Activated naive CD4-positive, alpha-beta T cell treated with anti-CD3 and anti-CD28 coated beads, Interleukin-2, amount 10 ng/mL, durations not matched to agents 7 days and 5 days (primary cell): ENCODE measurements at places on chromosomes 1 and 21.

GRCh38 chr1:115314092-115314491, 24.0 kb downstream of the NGF start:
- no peaks in the 10 kb centered on the region for H3K27me3 ChIP-seq
- no peak overlapping the region for H3K27ac ChIP-seq
- H3K36me3 ChIP-seq: no peaks in the 10 kb centered on the region
- no peak for DNase-seq

- no peak overlapping the region for H3K27ac ChIP-seq
- DNase-seq: no peak
- no peaks in the 10 kb centered on the region for H3K27me3 ChIP-seq
- no peaks in the 10 kb centered on the region for H3K36me3 ChIP-seq
Measured at GRCh38 chr1:4494558-4494957, 159.9 kb upstream of the AJAP1 start.

GRCh38 chr1:172255223-172255560, 165.3 kb upstream of the C1orf105 start:
- peak overlapping the region; percentile 74 for H3K27ac ChIP-seq
- H3K27me3 ChIP-seq: no peaks in the 10 kb centered on the region
- no peak overlapping the region for H3K4me3 ChIP-seq

DNA sequence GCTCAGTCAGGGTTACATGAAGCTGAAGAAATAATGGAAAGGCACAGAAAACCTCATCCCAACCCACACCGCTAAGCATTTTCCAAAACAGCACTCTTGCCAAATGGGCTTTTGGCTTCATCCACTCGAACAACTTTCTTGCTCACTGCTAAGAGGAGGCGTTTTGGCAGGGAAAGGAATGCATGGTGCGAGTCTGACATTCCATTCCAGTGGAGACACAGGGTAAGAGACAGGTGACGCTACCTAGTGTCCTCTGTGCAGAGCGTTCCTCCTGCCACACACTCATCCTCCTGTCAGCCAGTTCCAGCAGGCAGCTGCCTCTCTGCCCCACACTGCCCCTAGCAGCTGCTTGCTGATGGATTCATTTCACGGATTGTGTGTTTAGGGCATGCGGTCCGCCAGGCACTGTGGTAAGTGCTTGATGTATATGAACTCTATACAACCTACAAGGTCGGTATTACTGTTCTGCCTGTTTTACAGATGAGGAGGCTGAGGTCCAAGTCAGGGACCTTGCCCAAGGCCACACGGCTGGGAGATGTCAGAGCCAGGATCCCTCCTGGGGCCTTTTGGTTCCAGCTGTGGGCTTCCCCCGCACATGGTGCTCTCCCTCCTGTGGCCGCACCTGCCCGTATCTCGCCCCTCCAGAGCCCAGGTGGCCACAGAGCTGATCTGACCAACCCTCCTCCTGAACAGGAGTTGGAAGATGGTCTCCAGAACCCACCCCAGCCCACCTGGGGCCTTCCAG, 25.7 kb upstream of the BACE2 start:
- no peaks in the 10 kb centered on the region for H3K4me1 ChIP-seq
- no peak overlapping the region for H3K4me3 ChIP-seq
- H3K27me3 ChIP-seq: peaks cover 4% of the 10 kb centered on the region
- no peak overlapping the region for H3K27ac ChIP-seq
- DNase-seq: no peak

- no peak overlapping the region for H3K27ac ChIP-seq
- H3K27me3 ChIP-seq: peaks cover 41% of the 10 kb centered on the region
- H3K36me3 ChIP-seq: no peaks in the 10 kb centered on the region
- peaks cover 22% of the 10 kb centered on the region for H3K4me1 ChIP-seq
- no peak for DNase-seq
- no peak overlapping the region for H3K4me3 ChIP-seq
Measured at GRCh38 chr1:12629511-12629956, 11.5 kb upstream of the DHRS3 start.

DNA sequence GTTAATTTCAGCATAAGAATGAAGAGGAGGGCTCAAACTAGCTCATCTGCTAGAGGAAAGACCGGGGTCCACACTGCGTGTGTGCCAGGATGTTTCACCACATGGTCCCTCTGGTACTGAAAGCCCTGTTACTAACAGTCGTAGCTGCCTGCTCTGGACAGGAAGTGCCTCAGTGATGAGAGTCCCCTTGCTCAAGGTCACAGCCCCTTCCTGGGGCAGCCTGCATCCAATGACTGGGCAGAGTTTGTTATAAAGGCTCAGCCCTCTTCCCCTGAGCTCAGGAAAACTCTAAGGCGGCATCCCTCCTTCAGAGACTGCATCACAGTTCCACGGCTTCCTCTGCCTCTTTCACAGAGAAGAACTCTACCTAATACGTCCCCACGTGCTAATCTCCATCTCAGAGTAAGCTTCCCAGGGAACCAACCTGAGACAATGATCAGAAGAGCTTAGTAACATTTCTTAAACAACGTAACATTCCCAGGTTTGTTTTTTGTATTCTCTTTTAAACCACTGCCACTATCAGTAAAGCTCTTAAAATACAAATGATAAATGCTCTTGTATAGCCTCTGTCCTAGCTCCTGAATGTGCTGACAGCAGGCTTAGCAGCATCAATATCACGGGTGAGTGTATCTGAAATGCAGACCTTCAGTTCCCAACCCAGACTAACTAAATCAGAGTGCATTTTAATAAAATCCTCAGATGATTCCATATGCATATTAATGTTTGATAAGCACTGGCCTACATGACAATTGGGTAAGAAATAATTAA, 38.0 kb upstream of the ATP1A1 start:
- no peak overlapping the region for H3K27ac ChIP-seq
- no peak for DNase-seq
- H3K27me3 ChIP-seq: peaks cover 13% of the 10 kb centered on the region
- H3K4me1 ChIP-seq: peaks cover 28% of the 10 kb centered on the region

DNA sequence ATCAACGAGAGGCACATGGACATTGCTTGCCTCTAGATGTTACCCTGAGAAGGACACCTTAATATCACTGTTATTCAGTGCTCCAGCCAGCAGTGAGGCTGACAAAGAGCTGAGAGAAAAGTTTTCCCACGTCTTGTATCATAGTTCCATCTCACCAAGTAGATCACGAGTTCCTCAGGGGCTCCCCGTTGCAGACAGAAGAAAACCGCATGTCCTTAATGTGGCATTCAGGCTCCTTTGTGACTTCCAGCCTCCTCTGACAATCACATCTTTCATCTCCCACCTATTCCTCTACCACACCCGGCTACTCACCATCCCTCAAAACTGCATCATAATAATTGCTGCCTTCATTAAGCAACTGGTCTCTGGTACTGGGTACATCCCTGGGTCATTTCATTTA, 75.3 kb downstream of the DMRTA2 start:
- no peak for DNase-seq
- H3K27ac ChIP-seq: no peak overlapping the region
- H3K4me1 ChIP-seq: no peaks in the 10 kb centered on the region
- H3K36me3 ChIP-seq: no peaks in the 10 kb centered on the region

DNA sequence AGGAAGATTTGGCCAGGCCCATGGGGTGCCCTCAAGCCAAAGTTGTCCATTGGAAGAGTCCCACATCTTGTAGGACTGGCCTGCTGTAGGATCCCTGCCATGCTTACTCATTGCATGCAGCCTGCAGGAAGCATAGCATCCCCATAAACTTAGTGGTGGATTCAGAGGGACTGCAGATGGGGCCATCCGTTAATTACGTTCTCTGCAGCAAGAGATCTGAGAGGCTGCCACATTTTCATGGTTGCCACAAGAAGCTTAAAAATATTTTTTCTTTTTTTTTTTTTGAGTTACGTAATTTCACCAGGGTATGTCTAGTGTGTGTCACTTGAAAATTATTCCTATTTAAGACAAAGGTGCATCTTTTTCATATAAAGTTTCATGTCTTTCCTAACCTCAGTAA, 329.7 kb upstream of the USP24 start:
- H3K27ac ChIP-seq: no peak overlapping the region
- no peak for DNase-seq
- H3K27me3 ChIP-seq: no peaks in the 10 kb centered on the region
- H3K36me3 ChIP-seq: no peaks in the 10 kb centered on the region
- H3K4me1 ChIP-seq: no peaks in the 10 kb centered on the region

- peaks cover 11% of the 10 kb centered on the region for H3K36me3 ChIP-seq
- DNase-seq: peak; percentile 50
- H3K4me3 ChIP-seq: no peak overlapping the region
Measured at GRCh38 chr21:45224189-45224938, 63.3 kb downstream of the POFUT2 start.

DNA sequence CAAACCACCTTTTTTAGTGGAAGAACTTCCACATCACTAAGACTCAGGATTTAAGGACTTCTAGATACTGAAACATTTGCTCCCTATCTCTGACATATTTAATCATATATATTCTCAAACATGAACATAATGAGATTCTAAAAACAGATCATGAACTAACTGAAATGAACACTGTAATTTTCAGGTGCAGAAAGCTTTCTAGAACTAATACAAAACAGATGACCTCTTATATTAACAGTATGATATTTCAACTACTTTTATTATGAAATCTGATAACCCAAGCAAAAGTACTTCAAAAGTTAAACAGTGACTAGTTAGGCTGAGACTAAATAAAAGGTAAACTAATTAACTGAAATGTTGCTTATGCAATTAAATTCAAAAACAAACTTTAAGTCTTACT, 157.5 kb downstream of the COP1 start:
- H3K4me1 ChIP-seq: no peaks in the 10 kb centered on the region
- H3K27me3 ChIP-seq: no peaks in the 10 kb centered on the region
- peaks cover 5% of the 10 kb centered on the region for H3K36me3 ChIP-seq
- no peak overlapping the region for H3K27ac ChIP-seq
- DNase-seq: no peak
- H3K4me3 ChIP-seq: no peak overlapping the region

DNA sequence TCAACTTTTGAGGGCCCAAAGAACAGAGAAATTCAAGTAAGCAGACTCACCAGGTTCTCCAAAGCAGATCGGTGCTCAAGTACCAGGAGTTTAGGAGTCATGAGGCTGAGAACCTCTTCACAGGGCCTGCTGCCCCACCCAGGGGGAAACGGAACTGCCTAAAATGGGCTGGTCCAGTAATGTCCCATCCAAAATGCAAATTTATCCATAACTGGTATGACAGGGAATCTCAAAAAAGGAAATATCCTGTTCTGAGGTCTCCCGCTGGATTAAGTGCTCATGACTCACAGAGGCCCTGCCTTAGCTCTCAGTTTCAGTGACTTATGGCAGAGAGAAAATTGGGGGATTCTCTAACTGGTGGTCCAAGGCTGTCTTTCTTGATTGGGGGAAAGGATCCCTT, 9.3 kb downstream of the SPRR2G start:
- DNase-seq: no peak
- H3K36me3 ChIP-seq: no peaks in the 10 kb centered on the region
- H3K4me3 ChIP-seq: no peak overlapping the region
- H3K4me1 ChIP-seq: no peaks in the 10 kb centered on the region

- H3K27ac ChIP-seq: no peak overlapping the region
- no peak for DNase-seq
- peaks cover 48% of the 10 kb centered on the region for H3K4me1 ChIP-seq
- H3K36me3 ChIP-seq: peaks cover 33% of the 10 kb centered on the region
- H3K4me3 ChIP-seq: no peak overlapping the region
Measured at GRCh38 chr1:91798241-91798648, 87.7 kb downstream of the TGFBR3 start.

DNA sequence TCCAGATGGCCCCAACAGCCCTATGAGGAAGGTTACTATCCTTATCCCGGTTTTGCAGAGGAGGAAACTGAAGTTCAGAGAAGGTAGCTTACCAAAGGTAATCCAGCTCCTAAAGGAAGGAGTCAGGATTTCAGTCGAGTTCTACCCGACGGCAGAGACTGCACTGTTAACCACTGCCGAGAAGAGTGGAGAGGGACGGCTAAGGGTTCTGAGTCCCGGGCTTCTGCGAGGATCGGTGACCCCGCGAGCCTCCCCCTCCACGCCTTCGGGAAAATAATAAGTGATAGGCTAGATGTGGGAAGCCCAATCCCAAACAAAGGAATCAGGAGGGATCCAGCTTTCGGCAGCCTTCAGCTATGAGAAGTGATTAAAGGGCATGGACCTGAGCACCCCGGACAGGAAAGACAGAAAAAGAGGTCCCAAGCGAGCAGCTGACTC, 587 bp downstream of the TMEM53 start:
- H3K27me3 ChIP-seq: no peaks in the 10 kb centered on the region
- peak overlapping the region; percentile 82 for H3K4me3 ChIP-seq
- H3K36me3 ChIP-seq: no peaks in the 10 kb centered on the region

DNA sequence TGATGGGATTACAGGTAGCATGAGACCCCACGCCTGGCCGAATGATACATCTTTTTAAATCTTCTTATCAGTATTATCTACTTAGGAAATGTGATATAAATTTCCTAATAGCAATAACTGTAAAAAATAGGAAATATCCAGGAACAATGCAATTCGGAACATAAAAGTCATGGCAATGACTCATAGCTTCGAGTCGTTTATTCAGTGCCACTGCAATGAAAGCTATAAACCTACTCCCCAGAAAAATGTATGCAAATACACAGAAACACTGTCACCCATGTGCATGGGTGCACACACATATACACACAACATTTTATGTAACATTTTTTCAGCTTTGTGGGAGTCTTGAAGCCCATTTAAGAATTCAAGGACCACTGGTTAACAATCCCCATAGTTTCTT, 194.6 kb downstream of the PATJ start:
- no peaks in the 10 kb centered on the region for H3K27me3 ChIP-seq
- H3K4me1 ChIP-seq: no peaks in the 10 kb centered on the region
- H3K27ac ChIP-seq: no peak overlapping the region

- no peak overlapping the region for H3K4me3 ChIP-seq
- no peak for DNase-seq
- H3K36me3 ChIP-seq: no peaks in the 10 kb centered on the region
- no peak overlapping the region for H3K27ac ChIP-seq
Measured at GRCh38 chr1:159979257-159979656, 25.2 kb upstream of the SLAMF9 start.

GRCh38 chr21:33265664-33266049, 510 bp upstream of the IL10RB start:
- no peaks in the 10 kb centered on the region for H3K27me3 ChIP-seq
- peak overlapping the region; percentile 98 for H3K4me3 ChIP-seq
- H3K36me3 ChIP-seq: peaks cover 56% of the 10 kb centered on the region
- peak; percentile 30 for DNase-seq
- H3K27ac ChIP-seq: peak overlapping the region; percentile 85
- H3K4me1 ChIP-seq: peaks cover 70% of the 10 kb centered on the region

DNA sequence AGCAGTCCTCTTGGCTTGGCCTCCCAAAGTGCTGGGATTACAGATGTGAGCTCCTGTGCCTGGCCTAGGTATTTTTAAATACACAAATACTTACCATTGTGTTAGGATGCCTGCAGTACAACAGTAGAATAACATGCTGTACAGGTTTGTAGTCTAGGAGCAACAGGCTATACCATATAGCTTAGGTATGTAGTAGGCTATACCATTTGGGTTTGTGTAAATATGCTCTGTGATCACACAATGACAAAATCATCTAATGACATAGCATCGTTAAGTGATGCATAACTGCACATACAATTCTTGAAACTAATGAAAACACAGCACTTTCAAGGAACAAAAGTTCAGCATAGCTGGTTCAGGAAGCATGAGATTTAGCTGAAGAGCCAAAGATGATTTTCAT, 12.7 kb downstream of the POU2F1 start:
- H3K27me3 ChIP-seq: no peaks in the 10 kb centered on the region
- H3K4me1 ChIP-seq: peaks cover 6% of the 10 kb centered on the region
- no peak overlapping the region for H3K4me3 ChIP-seq
- H3K27ac ChIP-seq: no peak overlapping the region
- H3K36me3 ChIP-seq: peaks cover 3% of the 10 kb centered on the region

GRCh38 chr1:235566084-235566483, 61.8 kb upstream of the B3GALNT2 start:
- H3K4me1 ChIP-seq: peaks cover 18% of the 10 kb centered on the region
- H3K27ac ChIP-seq: no peak overlapping the region
- peaks cover 4% of the 10 kb centered on the region for H3K27me3 ChIP-seq
- peaks cover 3% of the 10 kb centered on the region for H3K36me3 ChIP-seq

- peaks cover 55% of the 10 kb centered on the region for H3K36me3 ChIP-seq
- no peak for DNase-seq
- peak overlapping the region; percentile 5 for H3K27ac ChIP-seq
- H3K27me3 ChIP-seq: no peaks in the 10 kb centered on the region
Measured at GRCh38 chr1:93874025-93874651, 4.9 kb downstream of the DNTTIP2 start.
